ENCODE measurements at places on chromosomes 5 and 9.
A peak's percentile ranks its signal among the peaks of the same experiment; 100 is the strongest.

DNA sequence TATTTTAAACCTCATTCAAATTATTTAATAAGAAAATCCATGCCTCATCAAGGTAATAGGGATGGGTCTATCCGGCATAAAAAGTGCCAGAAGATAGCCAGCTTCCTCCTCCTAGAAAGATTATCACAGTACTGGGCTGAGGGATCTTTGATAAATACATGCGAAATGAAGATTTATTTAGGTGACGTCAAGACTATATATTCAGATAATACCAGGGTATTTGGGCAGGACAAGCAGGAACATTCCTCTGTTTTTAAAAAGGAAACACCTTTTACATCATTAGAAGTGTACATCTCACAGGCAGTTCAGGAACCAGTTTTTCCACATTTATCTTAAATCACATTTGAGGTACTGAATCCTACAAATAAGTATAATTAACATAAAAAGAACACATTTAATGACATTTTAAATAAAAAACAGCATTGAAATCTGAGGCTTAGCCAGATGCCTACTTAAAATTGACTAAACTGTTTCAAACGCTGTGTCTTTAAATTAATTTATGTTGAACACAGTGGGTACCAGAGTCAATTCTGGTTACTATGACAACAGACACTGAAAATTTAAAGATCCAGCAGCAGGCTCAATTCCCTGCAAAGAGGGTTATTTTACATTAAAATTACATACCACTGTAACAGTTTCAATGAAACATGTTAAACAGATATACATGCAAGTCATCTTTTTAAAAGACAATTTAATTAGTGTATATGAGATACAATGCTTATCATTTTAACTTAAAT, 124.7 kb upstream of the SLCO6A1 start:
- no peak for DNase-seq

DNA sequence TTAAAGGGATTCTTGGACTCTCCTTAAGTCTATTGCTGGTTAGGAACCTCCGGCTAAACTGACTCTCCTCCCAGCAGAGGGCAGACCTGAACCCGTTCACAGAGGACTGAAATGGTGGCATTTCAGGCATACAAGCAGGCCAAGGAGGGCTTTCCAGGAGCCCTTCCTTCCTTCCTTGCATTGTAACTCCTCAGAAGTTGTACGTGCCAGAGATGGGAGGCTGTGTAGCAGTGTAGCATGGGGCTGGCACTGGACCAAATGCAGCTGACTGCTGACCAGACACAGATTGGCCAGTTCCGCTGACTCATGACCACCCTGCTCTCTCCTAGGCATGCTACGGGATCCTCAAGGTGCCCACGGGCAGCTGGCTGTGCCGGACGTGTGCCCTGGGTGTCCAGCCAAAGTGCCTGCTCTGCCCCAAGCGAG, 36.4 kb downstream of the JADE2 start:
- peak; percentile 31 for DNase-seq

- DNase-seq = peak; percentile 37
These were observed 233.7 kb downstream of the SPOCK1 start for GRCh38 chr5:137265457-137265856.

DNA sequence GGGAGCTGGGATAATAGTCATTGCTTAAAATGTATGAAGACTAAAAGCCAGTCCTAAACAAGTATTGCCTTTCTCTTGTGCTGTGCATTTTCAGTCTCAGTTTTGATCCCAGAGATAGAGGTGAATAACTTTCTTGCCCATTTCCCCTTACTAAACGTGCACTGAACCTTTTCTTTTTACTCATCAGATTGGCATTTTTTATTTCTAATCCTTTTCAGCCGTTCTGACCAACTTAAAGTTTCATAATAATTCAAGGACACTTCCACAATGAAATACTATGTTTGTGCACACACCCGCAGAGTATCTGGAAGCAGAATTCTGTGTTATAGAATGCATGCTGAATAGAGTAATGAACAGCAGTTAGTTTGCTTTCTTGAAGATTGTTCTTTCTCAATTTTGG, 343.6 kb downstream of the LRRC70 start:
- no peak for DNase-seq

DNA sequence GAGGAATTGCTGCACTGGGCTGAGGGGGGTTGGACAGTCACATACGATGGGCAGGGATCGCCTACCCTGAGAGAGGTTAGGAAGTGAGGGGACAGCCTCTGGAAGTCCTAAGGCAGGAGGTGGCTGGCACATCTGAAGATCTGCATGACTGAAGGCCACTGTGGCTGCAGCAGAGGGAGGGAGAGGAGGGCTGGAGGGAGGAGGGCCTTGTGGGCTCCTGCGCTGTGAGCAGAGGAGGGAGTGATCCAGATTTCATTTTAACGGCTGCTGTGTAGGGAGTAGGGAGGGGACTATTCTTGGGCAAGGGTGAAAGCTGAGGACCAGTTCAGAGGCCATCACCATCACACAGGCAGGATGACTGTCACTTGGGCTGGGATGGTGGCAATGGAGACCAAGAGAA, 7.1 kb downstream of the EIF4E1B start:
- DNase-seq = no peak

GRCh38 chr9:135102331-135102730, 14.9 kb downstream of the OLFM1 start:
- DNase-seq = no peak

DNA sequence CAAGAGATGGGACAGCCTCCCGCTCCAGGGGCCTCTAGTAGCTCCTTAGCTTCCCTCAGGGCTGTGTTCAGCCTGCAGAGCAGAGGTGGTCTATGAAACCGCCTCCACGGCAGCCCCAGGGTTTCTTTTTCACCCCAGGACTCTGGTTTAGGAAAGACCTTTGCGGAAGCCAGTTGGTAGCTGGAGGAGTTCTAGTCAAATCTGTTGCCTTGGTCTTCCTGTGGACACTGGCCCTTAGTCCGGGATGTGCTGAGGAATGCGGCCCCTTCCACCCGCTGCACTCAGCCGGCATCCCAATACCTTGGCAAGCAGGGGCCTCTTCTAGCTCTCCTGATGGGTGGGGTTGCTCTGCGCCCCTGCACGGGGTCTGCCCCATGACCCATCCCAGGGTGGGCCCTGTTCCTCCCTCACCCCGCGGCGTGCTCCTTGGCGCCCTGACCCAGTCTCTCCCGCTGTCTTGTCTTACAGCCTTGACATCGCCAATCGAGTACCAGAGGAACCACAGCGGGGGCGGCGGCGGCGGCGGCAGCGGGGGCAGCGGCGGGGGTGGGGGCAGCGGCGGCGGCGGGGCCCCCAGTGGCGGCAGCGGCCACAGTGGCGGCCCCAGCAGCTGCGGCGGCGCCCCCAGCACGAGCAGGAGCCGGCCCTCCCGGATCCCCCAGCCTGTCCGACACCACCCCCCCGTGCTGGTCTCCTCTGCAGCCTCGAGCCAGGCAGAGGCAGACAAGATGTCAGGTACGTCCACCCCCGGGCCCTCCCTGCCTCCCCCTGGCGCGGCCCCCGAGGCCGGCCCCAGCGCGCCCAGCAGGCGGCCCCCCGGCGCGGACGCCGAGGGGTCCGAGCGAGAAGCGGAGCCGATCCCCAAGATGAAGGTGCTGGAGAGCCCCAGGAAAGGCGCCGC, 94.3 kb upstream of the OTULINL start:
- DNase-seq = no peak

GRCh38 chr9:19404283-19405075, 4.3 kb upstream of the ACER2 start:
- no peak for DNase-seq

GRCh38 chr9:112640311-112640710, 77.6 kb downstream of the INIP start:
- DNase-seq = no peak

- DNase-seq = peak; percentile 1
These were observed 757 bp downstream of the FXN start for GRCh38 chr9:69036309-69036708.

GRCh38 chr5:138743484-138743883, 9.7 kb upstream of the CTNNA1 start:
- no peak for DNase-seq

DNA sequence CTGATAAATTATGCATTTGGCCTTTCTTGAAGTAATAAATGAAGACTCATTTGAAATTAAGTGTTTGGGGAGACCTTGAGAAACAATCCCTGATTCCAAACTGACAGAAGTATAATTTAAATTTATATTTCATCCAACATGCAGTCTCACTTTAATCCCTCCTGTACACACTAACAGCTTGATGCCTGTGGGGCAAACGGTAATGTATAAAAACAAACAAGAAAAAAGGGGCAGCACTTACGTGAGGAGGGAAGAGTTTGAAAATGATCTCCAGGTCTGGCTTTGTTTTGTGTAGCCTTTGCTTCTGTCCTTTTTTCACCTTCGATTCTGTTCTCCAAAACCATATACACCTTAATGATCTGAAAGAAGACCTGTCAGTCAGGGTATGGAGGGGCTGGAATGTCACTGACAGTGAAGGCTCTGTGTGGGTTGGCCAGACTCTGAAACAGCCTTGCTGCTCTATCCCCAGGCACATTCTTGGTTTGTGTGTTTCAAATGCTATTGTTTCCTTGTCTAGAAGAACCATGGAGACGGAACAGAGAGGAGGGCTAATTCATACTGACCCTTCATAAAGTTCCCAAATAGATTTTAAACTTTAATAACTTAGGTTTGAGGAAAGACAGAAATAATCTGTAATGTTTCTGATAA, 338.2 kb upstream of the WWC1 start:
- DNase-seq = no peak

DNA sequence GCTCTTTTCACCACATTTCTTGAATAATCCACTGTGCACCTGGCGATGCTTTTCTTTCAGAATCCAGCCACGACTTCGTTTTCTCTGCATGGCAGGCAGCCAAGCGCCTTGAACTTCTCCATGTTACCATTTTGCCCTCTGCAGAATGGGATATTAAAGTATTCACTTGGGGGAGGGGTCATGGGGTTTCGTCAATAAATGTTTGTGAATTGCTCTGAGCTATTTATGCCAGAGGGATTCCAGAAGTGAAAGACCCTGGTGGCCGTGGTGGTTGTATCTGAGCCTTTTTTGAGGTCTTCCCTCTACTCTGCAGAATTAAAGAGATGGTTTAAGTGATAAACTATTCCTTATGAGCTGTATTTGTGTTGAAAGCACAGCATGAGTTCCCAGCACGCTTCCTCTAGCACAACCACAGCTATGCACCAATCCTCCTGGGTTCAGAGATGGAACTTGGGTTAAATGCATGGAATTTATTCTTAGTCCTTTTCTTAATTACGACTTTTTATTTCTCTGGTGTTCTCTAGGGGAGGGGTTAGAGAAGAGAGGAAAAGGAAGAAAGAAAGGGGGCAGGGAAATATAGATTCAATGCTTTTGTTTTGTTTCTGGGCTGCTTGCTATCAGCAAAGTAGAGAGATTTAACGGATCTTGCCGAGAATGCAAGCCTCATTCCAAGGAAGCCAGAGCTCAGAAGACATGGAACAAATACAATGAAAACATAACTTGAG, 478.2 kb upstream of the TNC start:
- DNase-seq = peak; percentile 100

- no peak for DNase-seq
These were observed 214.6 kb upstream of the CCNH start for GRCh38 chr5:87627363-87627762.

DNA sequence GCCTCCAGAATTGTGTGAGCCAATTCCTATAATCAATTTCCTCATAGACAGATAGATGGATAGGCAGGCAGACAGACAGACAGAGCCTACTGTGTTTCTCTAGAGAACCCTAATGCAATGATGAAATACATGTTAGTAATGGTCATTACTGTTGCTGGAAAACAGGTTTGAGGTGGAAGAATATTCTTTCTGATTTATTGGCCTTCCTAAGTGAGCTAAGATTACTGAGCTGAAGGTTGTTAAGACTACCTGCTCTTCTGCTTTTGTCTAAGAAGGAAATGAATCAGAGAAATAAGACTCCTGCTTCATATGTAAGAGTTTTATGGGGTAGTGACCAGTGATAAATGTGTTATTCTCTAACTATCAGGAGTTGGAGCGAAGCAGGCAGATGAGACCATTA, 219.9 kb downstream of the ELAVL2 start:
- DNase-seq = no peak

DNA sequence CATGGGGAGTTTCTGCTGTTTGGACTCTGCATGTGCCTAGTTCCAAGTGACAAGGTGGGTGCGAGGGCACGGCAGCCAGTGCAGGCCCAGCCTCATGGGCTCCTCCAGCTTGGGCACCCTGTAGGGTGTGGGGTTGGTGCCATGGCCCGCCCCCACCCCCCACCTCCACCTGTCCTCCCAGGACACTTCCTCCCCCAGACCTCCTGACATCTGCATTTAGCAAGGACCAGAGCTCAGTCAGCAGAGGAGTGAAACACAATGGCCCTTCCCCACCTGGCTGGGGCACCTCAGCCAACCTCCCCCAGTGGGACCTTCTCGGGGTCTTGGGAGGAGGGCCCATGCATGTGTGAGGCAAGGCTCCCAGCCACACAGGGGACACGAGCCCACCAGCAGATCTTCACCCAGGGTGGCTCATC, 1.9 kb upstream of the NKD2 start:
- DNase-seq = no peak

DNA sequence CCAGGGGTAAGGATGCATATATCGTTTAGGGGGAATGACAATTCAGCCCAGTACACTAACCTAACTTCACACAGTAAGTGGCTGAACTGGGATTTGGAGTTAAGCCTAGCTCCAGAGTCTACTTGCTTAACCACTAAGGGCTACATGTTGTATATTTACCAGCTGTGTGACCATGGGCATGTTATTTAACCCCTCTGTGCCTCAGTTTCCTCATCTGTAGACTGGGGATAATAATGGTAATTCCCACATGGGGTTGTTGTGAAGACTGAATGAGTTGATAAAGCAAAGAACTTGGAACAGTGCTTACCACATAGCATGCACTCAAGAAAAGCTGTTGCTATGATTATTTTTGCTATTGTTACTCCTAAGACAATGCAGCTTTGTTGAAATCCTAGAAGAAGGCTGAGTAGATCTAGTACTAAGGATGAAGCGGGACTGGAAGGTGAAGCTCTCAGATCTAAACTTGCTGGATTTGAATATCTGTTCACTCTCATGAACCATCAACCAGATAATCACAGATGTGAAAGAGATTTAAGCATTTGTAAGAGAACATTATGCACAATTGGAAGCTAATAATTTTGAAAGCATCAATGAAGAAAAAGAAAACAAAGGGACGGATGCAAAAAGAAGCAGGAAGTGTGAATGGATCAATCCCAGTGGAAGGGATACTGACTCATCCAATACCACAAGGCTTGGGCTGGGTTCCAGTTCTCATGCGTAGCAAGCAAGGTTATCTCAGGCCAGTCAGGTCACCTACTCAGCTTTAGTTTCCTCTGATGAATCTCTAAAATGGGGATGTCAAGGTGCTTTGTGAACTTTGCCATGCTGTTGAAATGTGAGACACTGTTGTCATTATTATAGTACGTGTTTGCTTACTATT, 78.5 kb upstream of the TBC1D2 start:
- peak; percentile 93 for DNase-seq

- DNase-seq = no peak
These were observed 1.3 kb upstream of the VDAC1 start for GRCh38 chr5:134006115-134006514.
